ENCODE measurements at places on chromosomes 13 and 19.

DNA sequence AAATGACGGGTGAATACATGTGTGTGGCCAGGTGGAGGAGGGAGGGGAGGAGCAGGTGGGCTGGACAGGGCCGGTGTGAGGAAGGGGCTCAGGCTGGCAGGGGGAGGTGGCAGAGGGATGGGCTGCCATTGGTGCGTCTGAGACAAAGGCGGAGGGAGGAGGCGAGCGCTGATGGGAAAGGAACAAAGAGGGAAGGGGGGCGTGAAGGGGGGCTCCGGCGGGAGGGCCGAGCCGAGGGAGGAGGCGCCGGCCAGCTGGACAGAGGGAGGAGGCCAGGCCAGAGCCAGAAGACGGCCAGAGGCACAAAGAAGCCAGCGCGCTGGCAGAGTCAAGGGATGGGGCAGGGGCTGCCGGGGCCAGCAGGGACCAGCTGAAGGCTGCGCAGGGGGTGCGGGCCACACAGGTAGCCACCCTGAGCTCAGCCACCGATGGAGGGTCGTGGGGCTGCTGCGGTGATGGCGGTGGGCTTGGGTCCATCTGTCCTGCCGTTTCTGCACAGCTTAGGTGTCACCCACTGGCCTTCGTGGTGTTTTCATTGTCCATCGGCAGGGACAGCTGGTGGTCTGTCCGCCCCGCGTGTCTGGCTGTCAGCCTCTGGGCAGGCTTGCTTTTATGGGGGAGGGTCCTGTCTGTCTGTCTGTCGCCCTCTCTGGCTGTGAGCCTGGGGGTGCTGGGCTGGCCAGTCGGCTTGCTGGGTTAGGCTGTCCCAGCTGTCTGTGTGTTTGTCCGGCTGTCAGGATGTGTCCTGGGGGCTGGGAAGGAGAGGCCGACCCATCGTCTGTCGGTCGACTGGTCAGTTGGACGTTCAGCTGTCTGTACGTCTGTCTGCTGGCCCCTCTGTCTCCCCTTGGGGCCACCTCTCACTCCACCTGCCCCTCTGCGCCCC lies 2.2 kb downstream of the APC2 start:
- no peak for DNase-seq

- DNase-seq = no peak
Measured at GRCh38 chr13:78657699-78658629, 991 bp downstream of the OBI1 start.

DNA sequence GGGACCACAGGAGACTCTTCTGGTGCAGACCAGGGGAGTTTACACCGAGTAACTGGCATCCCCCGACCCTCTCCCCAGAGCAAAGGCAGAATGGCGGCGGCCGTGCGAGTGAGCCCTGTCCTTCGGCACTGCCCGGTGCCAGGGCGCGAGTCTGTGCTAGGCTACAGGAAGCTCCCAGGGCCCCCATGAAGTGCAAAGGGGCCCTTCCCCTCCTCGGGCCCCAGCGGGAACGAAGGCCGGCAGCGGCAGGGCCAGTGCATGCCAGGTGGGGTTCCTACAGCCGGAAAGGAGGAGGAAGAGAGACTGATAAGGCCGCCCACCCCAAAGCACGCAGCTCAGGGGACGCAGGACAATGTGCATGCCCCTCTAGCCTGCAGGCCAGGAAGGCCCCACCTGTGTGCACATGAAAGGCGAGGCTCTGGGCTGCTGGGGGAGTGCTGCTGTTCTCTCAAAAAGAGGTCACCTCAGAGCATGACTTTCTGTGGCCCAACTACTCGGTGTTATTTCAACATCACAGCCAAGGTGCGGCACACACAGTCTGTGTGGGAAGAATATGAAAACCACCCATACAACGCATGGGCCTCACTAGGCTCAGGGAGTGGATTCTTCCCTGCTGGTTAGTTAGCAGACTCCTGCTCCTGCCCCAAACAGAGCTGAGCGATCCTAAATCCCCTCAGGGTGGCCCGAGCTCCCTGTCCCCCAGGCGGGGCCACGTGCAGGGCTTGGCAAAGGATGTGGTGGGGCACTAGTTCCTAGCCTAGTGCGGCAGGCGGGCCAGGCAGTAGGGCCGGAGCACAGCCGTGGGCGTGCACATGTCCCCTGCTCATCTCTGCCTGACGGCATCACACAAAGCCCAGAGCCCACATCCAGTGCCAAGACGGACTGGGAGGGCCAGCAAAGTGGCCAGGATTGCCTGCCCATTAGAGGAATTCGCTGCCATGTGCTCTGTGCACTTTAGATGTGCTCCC lies 28.4 kb upstream of the TIMM44 start:
- DNase-seq = no peak

DNA sequence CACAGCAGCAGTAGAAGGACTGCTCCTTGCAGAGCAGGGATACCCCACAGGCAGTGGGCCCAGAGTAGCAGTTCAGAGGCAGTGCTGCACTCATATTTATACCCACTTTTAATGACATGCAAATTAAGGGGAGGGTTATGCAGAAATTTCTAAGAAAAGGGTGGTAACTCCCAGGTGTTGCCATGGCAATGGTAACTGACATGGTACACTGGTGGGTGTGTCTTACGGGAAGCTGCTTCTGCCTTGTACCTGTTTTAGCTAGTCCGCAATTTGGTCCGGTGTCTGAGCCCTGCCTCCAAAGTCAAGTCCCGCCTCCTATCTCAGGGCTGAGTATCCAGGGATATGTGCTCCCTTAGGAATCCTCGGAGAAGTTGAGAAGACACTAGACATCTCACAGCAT lies 79.2 kb upstream of the UQCRFS1 start:
- no peak for DNase-seq

- DNase-seq = peak; percentile 79
Measured at GRCh38 chr13:114043421-114044053, 69.7 kb upstream of the C13orf46 start.

Measured in HFF-Myc (cell line).